Endothelial cell (in vitro differentiated cells): ENCODE measurements at places on chromosomes 4 and X. TPM values are rescaled to one million over a fixed set of nuclear protein-coding genes. Genes with fewer than 3 reads are reported as not detected.

- H3K4me3 ChIP-seq: no peak overlapping the region
- no peaks in the 10 kb centered on the region for H3K27me3 ChIP-seq
- H3K4me1 ChIP-seq: no peaks in the 10 kb centered on the region
- H3K36me3 ChIP-seq: no peaks in the 10 kb centered on the region
Observed at GRCh38 chr4:141595531-141595930, 40.9 kb upstream of the IL15 start.

KIAA1210 gene
- total RNA-seq: not detected

DNA sequence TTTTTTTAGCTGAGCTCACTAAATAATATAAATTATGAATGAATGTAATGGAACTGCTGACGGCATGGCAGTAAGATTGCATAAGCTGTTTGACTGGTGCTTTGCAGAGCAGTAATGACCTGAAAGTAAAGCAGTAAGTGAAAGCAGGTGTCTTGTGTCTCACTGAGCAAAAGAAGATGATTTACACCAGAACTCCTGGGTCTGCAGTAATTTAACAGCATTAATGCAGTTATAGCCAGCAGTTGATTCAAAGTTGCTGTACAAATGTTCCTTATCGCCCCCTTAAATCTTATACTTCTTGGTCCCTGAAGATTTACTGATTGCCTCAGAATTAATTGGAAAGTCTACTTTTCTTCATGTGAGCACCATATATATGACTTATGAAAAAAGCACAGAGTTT lies 187.7 kb downstream of the DCTD start:
- H3K27ac ChIP-seq: no peak overlapping the region
- H3K27me3 ChIP-seq: no peaks in the 10 kb centered on the region
- DNase-seq: no peak
- H3K4me1 ChIP-seq: no peaks in the 10 kb centered on the region
- no peak overlapping the region for H3K4me3 ChIP-seq

- no peak overlapping the region for H3K27ac ChIP-seq
- H3K4me1 ChIP-seq: peaks cover 14% of the 10 kb centered on the region
- H3K36me3 ChIP-seq: peaks cover 13% of the 10 kb centered on the region
- H3K27me3 ChIP-seq: no peaks in the 10 kb centered on the region
- H3K4me3 ChIP-seq: no peak overlapping the region
Observed at GRCh38 chrX:68428431-68428830, 4.9 kb downstream of the OPHN1 start.
